ENCODE measurements at places on chromosomes 13 and 19.

DNA sequence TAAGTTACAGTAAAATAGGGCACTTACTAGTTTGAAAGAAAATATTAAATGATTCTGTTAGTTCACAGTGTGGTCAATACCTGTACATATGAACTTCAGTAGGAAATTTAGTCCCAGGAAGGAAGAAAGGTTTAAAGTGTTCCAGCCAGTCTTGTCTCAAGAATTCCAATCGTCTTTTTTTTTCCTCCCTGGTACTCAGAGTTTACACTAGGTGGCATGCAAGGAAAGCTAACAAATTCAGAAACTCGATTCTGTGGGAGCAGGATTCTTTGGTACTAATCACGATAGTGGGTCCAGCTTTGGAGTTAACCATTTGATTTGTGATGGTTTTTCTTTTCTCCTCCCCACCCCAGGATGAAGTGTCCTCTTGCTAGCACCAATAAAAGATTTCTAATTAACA lies 43.6 kb downstream of the POLR1D start:
- no peak for DNase-seq

DNA sequence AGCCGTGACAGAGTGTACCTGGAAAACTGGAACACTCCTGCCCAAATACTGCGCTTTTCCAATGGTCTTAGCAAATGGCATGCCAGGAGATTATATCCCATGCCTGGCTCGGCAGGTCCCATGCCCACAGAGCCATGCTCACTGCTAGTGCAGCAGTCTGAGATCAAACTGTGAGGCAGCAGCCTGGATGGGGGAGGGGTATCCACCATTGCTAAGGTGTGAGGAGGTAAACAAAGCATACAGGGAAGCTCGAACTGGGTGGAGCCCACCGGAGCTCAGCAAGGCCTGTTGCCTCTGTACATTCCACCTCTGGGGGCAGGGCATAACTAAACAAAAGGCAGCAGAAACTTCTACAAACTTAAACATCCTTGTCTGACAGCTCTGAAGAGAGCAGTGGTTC lies 10.5 kb downstream of the CYP2A13 start:
- no peak for DNase-seq

- no peak for DNase-seq
Observed at GRCh38 chr19:530134-531008, 1.2 kb upstream of the CDC34 start.

- DNase-seq, result no peak
Observed at GRCh38 chr13:78078168-78078567, 159.5 kb upstream of the EDNRB start.

DNA sequence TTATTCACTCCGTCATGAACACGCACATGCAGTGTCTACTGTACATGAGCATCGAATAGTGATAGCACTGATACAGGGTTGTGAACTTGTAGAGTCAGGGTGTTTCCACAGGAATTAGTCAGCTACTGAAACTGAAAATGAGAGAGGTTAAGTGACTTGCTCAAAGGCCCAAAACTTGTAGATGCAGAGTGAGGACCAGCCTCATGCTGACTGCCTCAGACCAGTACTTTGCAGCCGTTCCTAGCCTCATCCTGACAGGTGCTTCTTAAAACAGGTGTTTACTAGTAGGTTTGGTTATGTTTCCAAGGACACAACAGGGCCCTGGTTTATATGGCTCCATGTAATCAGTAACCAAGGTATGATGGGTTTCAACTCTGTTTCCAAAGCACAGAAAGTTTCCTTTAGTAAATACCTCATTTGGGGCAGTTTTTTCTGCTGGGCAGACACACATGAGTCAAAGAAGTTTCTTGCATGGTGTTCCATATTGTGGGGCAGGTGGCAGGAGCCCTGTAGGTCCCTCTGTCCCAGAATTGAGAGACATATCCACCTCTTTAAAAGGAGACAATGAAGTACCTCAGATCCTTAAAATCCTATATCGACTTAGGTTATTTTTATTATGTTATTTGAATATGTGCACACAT lies 16.0 kb downstream of the FGF9 start:
- DNase-seq, result no peak

DNA sequence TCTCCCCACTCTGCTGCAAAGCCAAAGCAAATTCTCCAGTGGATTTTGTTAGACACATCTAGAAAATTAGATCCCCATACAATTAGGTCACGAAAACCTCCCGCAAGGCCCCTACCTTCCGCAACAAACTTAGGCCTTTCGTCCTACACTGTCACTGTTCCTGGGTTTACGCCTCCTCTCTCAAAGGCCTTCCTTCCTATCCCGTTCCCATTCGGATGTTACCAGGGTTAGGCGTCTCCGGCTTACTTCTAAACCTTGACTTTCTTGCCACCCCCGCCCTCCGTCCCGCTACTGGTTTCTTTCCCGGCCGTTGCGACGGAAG lies 754 bp downstream of the RNF6 start:
- DNase-seq, result no peak

GRCh38 chr19:10155839-10156238 lies 36.1 kb upstream of the EIF3G start:
- no peak for DNase-seq

- DNase-seq, result no peak
Observed at GRCh38 chr19:39263912-39264305, 4.3 kb upstream of the IFNL2 start.

- no peak for DNase-seq
Observed at GRCh38 chr13:75985132-75985531, 349.0 kb downstream of the LMO7 start.

DNA sequence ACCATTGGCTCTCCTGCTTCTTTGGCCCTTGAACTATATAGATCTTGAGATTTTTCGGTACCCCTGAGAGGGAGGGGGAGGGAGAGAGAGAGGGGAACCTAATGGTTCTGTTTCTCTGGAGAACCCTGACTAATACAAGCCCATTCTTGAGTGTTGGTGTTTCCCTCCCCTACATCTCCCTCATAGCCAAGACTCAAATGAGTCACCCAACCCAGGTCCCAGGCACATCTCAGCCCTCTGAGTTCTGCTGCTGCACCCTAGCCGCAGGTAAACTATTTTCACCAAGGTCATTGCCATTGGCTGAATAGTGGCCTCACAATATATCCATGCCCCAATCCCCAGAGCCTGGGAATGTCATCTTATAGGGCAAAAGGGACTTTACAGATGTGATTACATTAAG lies 225.8 kb upstream of the MAB21L1 start:
- DNase-seq, result no peak

Measured in NCI-H446 (cell line).